ENCODE measurements at places on chromosomes 12 and 14.

DNA sequence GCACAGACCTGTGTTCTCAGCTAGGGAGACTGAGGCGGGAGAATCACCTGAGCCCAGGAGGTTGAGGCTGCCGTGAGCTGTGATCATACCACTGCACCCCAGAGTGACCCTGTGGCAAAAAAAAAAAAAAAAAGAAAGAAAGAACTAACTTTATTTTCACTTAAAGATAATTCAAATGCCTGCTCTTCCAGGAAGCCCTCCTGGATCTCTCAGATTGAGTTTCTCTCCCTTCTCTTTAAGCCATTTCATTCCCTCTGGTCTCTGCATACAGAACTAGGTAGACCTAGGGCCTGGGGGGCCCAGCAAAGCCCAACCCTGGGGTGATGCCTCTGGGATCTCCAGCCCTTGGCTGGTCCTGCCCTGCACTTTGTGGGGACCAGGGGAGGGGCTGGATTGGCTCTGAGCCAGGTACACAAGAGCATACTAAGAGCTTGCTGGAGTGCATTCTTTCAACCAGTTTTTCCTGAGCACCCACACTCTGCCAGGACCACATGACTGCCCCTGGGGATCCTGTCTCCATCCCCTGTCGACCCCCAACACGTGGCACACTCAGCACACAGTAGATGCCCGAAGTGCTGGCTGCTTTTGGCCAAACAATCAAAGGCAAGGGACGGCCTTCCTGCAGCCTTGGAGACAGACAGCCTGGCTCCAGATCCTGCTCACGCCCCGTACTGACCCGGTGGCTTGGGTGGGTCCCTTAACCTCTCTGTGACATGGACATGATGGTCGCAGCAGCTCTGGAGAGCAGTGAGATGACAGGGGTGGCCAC is 52.7 kb downstream of the CYP46A1 start:
- no peak for DNase-seq

DNA sequence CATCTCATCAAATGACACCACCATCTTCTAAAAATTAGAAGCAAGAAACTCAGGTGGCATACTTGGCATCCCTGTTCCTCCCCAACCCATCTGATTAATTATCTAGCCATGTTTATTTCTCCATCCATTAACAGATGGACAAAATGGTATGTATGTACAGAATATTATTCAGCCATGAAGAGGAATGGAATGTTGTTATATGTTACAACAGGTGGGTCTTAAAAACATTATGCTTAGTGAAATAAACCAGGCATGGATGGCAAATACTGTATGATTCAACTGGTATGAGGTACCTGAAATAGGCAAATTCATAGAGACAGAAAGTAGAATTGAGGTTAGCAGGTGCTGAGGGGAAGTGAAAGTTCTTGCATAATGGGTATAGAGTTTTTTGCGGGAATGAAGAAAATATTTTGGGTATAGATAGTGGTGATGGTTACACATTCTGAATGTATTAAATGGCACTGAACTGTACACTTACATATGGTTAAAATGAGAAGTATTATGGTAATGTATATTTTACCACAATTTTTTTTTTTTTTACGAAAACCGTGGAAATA is 17.5 kb downstream of the YY1 start:
- DNase-seq: no peak

DNA sequence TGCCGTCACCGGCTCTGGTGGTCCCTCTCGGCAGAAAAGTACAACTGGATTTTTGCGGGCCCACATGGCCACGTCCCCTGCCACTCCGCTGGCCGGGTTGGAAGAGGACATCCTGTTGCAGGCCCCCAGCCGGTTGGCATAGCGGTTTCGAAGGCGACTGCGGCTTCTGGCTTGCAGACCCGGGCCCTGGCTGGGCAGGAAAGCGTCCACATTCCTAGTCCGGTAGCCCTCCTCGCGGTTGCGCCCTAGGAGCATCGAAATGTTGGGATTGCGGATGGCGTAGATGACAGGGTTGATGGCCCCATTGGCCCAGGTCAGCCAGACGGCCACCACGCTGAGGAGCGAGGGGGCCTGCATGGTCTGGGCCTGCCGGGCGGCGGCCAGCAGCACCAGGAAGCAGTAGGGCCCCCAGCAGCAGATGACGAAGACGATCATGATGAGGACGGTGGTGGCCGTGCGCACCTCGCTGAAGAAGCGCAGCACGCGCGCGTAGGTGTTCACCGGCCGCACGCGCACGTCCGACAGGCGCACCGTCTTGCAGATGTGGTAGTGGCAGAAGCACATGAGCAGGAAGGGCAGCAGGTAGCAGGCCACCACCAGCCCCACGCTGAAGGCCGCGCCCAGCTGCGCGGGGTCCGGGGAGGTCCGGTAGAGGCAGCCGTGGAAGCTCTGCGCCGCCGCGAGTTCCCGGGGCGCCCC is 1.2 kb downstream of the GPR135 start:
- DNase-seq: no peak

DNA sequence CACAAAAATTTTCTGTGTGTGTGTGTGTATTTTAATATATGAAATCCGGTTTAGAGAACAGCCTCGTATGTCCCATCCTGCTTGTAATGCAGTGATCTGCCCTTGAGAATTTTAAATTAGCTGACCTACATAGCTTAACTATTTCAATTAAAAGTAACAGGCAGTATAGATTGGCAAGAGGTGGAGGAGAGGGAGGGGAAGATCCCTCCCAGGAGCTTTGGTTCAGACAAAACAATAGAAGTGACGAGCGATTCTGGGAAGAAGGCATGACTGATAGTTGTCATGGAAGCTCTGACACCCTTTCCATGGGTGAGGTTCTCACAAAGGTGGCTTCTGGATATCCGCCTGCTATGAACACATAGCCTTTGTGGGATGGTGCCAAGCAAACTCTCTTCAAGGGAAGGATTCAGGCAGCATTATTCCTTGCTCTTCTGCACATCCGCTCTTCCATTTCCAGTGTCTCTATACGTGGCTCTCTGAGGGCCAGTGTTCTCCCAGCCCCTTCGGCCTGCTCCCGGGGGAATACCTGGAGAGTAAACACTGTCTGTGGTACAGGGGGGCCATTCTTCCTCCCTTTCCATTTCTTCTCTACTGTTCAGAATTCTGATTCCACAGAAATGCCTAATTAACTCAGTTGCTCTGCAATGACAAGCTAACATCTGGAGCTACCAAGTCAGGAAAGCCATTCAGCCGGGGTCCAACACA is 182.0 kb downstream of the CACNA1C start:
- no peak for DNase-seq

DNA sequence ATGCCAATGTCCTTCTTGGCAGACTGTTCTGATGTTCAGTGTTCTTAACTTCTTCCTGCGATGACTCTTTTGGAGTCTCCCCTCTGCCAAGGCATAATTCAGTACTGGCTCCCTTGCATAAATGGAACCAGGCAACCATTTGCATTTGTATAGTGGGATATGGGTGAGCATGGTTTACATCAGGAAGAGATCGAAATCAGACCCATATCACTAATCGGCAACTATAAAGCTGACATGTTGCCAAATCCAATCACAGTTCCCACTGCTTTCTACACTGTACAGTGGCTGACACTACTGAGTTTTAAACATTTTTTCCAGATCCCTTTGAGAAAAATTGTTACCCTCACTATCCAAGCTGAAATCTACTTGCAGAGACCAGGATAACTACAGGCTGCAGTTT is 83.8 kb downstream of the KITLG start:
- DNase-seq: no peak

DNA sequence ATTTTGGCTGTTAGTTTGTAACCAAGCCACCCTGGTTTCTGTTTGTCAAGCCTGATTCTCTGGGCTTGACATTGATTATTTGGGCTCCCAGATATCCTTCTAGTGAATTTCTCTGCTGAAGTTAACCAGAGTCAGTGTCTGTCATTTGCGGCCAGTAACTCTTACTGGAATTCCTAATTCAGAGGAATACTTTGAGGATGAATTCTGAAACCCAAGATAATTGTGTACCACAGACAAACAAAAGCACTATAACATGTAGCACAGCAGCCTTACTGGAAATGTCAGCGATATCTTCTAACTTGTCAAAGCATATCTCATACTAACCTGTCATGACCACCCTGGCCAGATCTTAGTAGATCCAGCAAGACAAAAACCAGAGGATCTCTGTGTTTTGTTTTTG is 84.4 kb upstream of the HIF1A start:
- no peak for DNase-seq

- no peak for DNase-seq
These were observed 227 bp downstream of the GPN3 start for GRCh38 chr12:110467847-110468213.

- DNase-seq: no peak
These were observed 53.6 kb downstream of the R3HDM2 start for GRCh38 chr12:57377103-57377840.

GRCh38 chr14:56686416-56686815 is 106.8 kb downstream of the TMEM260 start:
- DNase-seq: no peak

DNA sequence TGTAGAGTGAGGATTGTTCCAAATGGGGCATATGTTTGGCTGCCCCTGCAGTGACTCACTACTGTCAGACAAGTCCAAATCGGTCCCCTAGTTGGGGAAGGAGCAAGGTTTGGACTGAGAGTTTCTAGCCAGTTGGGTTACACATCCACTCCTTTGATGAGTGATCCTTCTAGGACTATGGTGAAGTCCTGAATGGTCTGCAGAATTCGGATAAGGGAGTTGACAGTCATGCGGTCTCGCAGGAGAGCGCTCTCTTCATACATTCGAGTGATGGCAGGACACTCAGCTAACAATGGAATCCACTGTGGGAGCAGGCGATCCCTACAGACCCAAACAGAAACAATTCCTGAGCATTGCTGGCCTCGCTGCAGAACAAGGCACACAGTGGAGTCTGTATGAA is 61.5 kb upstream of the SINHCAF start:
- DNase-seq: no peak
